Bronchus fibroblast of lung (primary cell): ENCODE measurements at places on chromosomes 16 and 17. TPM values are rescaled to one million over a fixed set of nuclear protein-coding genes. Genes with fewer than 3 reads are reported as not detected.

Gene ZPBP2
- total RNA-seq = not detected in 2 replicates

Gene TBC1D3
- total RNA-seq = not detected in 2 replicates

Gene USP32
- total RNA-seq = 20.1 and 20.2 TPM in 2 replicates

Gene YPEL3
- 25.9 and 28.7 TPM in 2 replicates for total RNA-seq

Gene SLC43A2
- total RNA-seq = 7.1 and 12.1 TPM in 2 replicates

Gene KRT27
- not detected in 2 replicates for total RNA-seq

Gene SRL
- total RNA-seq = not detected in 2 replicates

Gene SLC35G6
- not detected in 2 replicates for total RNA-seq

Gene PRSS8
- 0.30 and 1.0 TPM in 2 replicates for total RNA-seq

Gene C16orf96
- total RNA-seq = under 0.01 and 0.17 TPM in 2 replicates

Gene KIF18B
- 25.2 and 25.4 TPM in 2 replicates for total RNA-seq

Gene MYOCD
- under 0.01 TPM in 2 replicates for total RNA-seq

Gene VASN
- 69.6 and 76.8 TPM in 2 replicates for total RNA-seq

Gene KRT12
- not detected in 2 replicates for total RNA-seq

Gene PRKCB
- total RNA-seq = not detected in 2 replicates

Gene SSTR5
- total RNA-seq = not detected in 2 replicates

Gene KRTAP4-3
- not detected in 2 replicates for total RNA-seq

Gene TBC1D26
- total RNA-seq = 0.15 TPM in 1 of 2 replicates, not detected in the other

Gene KRT222
- not detected in 2 replicates for total RNA-seq

Gene MT1A
- 23.9 and 27.7 TPM in 2 replicates for total RNA-seq

Gene SYT17
- total RNA-seq = 0.30 and 0.84 TPM in 2 replicates

Gene CDRT15
- not detected in 2 replicates for total RNA-seq

Gene ACE
- total RNA-seq = 0.89 and 1.0 TPM in 2 replicates

Gene CDK5R1
- total RNA-seq = 1.6 and 1.8 TPM in 2 replicates

Gene ABCC11
- total RNA-seq = under 0.01 TPM in 1 of 2 replicates, not detected in the other

Gene RAP1GAP2
- total RNA-seq = 2.5 and 8.4 TPM in 2 replicates

Gene LIMD2
- 24.4 and 31.3 TPM in 2 replicates for total RNA-seq

Gene KRT26
- total RNA-seq = not detected in 2 replicates

Gene HSD17B2
- not detected in 2 replicates for total RNA-seq

Gene CDC6
- total RNA-seq = 23.7 and 27.1 TPM in 2 replicates

Gene GPR179
- total RNA-seq = not detected in 2 replicates

Gene SNAI3
- under 0.01 and 0.45 TPM in 2 replicates for total RNA-seq

Gene KRTAP17-1
- total RNA-seq = not detected in 2 replicates

Gene LYRM9
- 3.7 and 7.4 TPM in 2 replicates for total RNA-seq

Gene IL17C
- total RNA-seq = not detected in 2 replicates

Gene ABCA9
- total RNA-seq = under 0.01 TPM in 1 of 2 replicates, not detected in the other

Gene WNT9B
- not detected in 2 replicates for total RNA-seq

Gene TERB1
- total RNA-seq = not detected in 2 replicates

Gene LPO
- not detected in 2 replicates for total RNA-seq

Gene IRX5
- not detected in 2 replicates for total RNA-seq

Gene KCNH6
- not detected in 2 replicates for total RNA-seq

Gene MYADML2
- not detected in 2 replicates for total RNA-seq

Gene FBXW10B
- under 0.01 and 0.59 TPM in 2 replicates for total RNA-seq

Gene HCRT
- not detected in 2 replicates for total RNA-seq

Gene KRTAP16-1
- not detected in 2 replicates for total RNA-seq

Gene PROCA1
- 1.8 and 2.9 TPM in 2 replicates for total RNA-seq

Gene NUBP1
- total RNA-seq = 30.9 and 35.5 TPM in 2 replicates

Gene AANAT
- total RNA-seq = not detected in 2 replicates

Gene KRTAP9-6
- not detected in 2 replicates for total RNA-seq

Gene TNP2
- total RNA-seq = not detected in 2 replicates

Gene TEX19
- total RNA-seq = not detected in 2 replicates

Gene ARMC7
- 3.9 and 4.5 TPM in 2 replicates for total RNA-seq

Gene OTOP2
- not detected in 2 replicates for total RNA-seq

Gene TNS4
- under 0.01 and 0.17 TPM in 2 replicates for total RNA-seq

Gene KRTAP2-3
- not detected in 2 replicates for total RNA-seq

Gene TBC1D3E
- total RNA-seq = not detected in 2 replicates

Gene KRTAP4-1
- total RNA-seq = not detected in 2 replicates
